ENCODE measurements at places on chromosomes 1 and 21.

- no peak for DNase-seq
Measured at GRCh38 chr21:41725421-41726031, 41.3 kb downstream of the RIPK4 start.

DNA sequence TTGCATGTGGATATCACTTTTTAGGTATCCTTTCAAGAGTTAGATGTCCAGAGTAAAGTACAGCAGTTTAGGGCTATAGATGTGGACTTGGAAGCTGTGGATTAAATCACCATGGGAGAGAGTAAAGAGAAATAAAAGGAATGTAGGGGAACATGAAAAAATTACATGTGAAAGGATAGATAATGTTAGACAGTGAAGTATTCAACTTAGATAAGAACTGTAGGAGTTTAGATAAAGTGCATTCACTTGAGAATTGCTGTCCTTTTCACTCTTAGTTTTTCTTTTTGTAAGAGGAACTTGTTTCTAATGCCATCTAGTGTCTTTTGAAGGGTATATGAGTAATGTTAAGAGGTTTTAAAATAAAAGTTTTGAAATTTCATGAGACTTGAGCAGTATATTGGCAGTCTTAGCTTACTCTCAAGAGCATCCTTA, 40.1 kb downstream of the MAST2 start:
- no peak for DNase-seq

DNA sequence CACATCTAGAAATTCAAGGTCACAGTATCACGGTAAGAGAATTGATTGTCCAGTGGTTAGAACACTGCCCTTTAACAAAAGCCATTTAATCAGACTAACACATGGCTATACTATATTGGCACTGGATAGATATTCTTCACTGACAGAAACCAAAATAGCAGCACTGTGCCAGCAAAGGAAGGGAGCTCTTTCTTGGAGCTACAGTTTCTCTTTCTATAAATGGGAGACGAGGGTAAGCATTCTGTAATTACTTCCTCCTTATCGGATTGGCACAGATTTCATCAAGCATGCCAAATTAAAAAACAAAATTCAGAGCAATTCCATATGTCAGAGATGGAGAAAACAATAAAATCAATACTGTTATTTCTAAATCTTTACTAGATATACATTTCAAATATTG, 115.7 kb upstream of the CACYBP start:
- no peak for DNase-seq

- no peak for DNase-seq
Measured at GRCh38 chr1:172084876-172085275, 243.6 kb downstream of the DNM3 start.

DNA sequence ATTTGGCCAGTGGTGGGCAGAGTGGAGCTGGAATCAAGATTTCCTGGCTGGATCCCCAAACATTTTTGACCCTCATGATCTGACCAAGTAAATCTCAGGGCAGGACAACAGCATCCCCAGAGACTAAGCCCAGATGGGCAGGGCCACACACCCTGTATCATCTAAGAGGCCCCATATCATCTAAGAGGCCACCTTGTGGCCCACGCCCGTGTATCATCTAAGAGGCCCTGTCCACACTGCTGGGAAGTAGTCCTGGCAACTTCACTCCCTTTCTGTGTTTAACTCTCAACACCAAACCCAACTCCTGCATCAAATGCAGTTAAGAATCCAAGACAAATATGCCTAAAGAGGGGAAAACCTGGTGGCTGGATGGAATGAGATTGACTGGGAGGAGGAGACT, 81.6 kb upstream of the SSX2IP start:
- no peak for DNase-seq
